ENCODE measurements at places on chromosomes 7 and 10. TPM values are rescaled to one million over a fixed set of nuclear protein-coding genes. Genes with fewer than 3 reads are reported as not detected.

The WIPF3 gene
- total RNA-seq: under 0.01 TPM

The MYO3A gene
- total RNA-seq: not detected

The ADAM12 gene
- 2.9 TPM for total RNA-seq

The PUS7 gene
- total RNA-seq: 11.8 TPM

The PDZD7 gene
- 1.0 TPM for total RNA-seq

The LLCFC1 gene
- not detected for total RNA-seq

The SPAM1 gene
- not detected for total RNA-seq
